Naive B cell (primary cell): ENCODE measurements at places on chromosomes 6 and 20.

DNA sequence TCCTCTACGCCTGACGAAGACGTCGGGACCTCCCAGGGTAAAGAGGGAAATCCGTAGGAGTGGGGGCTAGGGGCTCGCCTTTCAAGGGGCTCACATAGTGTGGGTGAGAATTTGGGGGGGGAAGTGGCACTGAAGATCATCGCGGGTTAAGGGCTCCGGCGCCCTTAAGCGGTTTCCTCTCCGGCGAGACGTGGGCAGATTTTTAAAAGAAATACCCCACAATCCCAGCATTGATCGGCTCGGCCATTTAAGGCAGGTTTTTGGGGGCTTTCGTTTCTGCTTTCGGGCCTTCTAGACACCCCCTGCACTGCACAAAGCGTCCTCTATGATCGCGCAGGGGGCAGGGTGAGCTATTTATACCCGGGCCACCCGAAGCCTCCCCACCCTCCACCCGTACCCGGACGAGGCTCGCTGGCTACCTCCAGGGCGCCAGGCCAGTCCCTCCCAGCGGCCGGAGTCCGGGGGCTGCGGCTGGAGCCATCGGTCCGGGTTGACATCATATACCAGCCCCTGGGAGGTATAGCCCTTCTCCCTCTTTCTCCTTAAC is 1.2 kb downstream of the NKX2-2 start:
- DNase-seq = no peak

DNA sequence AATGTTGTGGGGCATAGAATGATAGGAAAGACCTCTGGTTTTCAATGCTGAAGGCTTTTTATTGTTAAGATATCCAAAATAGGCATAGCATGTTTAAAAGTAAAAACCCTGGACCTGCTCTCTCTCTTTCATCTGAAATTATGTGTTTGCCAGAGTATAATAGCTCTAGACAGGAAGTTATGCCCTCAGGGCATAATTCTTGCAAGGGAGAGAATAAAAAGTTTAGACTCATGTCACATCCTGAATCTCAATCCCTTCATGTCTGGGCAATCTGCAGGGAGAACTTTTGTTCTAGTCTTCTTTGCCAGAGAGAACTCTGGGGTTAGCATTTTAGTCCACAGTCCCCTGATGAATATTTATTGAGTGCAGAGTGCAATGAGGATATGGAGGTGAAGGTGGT is 297.3 kb upstream of the FLRT3 start:
- no peak for DNase-seq

GRCh38 chr6:37177077-37177934 is 7.4 kb downstream of the PIM1 start:
- DNase-seq = peak; percentile 84

DNA sequence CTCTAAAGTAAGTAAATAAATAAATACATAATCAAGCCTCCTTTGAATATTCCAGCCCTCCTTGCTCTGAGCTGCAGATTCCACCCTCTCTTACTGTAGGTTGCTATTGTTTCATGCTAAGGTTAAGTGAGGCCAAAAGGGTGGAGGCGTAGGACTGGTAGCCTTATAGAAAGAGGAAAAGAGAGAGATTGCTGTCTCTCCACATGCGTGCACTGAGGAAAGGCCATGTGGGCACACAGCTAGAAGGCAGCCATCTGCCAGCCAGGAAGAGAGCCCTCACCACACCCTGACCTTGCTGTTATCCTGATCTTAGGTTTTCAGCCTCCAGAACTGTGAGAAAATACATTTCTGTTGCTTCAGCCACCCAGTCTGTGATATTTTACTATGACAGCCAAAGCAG is 87.4 kb upstream of the SHLD1 start:
- DNase-seq = no peak

GRCh38 chr6:168193816-168194721 is 115.1 kb upstream of the FRMD1 start:
- DNase-seq = no peak

GRCh38 chr6:36592221-36592655 is 1.9 kb upstream of the SRSF3 start:
- peak; percentile 25 for DNase-seq

- no peak for DNase-seq
Observed at GRCh38 chr6:151414641-151415260, 23.4 kb upstream of the ZBTB2 start.

DNA sequence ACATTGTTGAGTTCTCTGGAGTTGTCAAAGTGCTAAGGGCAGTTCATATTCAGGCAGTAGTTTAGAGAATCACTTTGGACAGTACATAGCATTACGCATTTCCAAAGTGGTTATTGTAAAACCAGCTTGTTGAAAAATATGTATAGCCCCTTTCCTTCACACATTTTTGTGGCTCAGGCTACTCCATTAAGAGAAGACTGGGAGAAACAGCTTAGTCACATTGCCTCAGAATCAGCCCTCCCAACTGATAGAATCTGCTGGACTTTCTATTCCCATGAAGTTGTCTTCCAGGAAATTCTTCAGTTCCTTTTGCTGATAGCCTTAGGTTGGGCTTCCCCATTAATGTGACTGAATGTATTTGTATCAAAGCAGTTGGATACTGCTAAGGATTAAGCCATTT is 39.5 kb upstream of the HDGFL1 start:
- no peak for DNase-seq

DNA sequence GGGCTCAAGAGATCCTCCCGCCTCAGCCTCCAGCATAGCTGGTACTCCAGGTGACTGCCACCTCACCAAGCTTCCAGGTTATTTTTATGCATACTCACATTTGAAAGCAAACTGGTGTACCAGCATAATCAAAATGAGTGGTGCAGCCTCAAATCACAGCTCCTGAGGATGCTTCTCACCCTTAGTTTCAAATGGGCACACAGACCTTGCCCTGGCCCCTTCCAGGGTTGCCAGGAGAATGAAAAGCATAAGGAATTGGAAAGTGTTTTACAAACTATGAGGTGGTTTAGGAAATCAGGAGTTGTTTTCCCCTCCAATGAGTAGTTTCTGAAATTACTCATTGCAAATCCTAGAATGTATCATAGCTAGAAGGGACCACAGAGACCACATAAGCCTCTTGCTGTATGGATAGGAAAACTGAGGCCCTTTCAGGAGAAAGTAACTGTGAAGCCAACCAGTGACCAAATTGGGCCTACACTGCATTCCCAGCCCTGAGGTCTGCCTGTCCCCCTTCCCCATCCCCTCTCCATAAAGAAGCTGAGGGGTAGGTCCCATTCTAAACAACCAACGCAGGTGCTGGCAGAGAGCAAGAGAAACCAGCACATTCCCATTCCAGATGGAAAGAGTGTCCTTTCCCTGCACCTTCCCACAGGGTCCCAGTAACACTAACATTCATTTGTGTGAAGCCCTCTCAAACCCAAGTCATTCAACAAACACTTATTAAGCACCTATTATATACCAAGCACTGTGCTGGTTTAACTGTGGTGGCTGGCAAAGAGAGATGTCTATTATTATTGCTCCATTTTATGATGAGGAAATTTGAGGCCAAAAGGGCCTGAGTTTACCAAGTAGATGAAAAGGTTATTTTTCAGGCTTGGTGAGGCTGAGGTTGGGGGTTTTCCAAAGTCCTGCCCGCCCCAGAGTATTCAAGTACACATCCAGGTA is 2.1 kb upstream of the E2F1 start:
- DNase-seq = no peak

- DNase-seq = no peak
Observed at GRCh38 chr20:52180180-52180840, 11.3 kb downstream of the ZFP64 start.

DNA sequence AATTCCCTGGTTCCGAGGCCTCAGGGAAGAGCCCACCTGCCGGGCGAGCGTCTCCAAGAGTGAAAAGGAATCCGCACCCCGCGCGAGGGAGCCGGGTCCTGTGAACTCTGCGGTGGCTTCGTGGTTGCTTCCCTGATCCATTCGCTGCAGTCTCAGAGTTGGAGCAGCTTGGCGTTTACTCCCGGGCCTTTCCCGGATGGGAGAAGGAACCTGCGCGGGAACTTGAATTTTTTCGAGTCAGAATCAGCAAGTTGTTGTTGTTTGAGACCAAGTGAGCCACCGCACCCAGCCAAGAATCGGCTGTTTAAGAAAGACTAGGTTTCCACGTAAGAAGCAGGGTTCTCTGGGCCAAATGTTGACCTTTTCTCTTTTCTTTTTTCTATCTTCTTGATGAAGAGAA is 12.9 kb downstream of the PRSS16 start:
- DNase-seq = no peak

DNA sequence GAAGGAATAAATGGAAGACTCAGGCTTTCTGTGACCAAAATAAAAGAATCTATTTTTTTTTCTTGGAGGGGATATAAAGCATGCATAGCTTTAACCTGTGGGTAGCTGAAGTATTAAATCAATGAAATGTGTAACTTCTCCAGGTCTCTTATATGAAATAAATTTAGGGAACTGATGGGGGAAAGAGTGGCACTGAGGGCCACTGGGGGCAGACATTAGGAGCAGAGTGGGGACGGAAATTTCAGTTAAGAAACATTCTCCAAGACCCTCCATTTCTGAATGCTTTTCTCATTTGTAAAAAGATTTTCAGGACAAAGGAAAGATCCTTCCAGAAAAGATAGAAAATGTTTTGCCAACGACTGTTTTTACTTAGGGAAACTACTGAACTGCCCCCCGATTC is 131.0 kb downstream of the GPX5 start:
- no peak for DNase-seq

DNA sequence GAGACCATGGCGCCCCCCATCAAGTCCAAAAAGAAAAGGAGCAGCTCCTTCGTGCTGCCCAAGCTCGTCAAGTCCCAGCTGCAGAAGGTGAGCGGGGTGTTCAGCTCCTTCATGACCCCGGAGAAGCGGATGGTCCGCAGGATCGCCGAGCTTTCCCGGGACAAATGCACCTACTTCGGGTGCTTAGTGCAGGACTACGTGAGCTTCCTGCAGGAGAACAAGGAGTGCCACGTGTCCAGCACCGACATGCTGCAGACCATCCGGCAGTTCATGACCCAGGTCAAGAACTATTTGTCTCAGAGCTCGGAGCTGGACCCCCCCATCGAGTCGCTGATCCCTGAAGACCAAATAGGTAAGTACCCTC is 41.7 kb upstream of the NAA20 start:
- no peak for DNase-seq

GRCh38 chr6:3697609-3698008 is 53.9 kb downstream of the PXDC1 start:
- no peak for DNase-seq

DNA sequence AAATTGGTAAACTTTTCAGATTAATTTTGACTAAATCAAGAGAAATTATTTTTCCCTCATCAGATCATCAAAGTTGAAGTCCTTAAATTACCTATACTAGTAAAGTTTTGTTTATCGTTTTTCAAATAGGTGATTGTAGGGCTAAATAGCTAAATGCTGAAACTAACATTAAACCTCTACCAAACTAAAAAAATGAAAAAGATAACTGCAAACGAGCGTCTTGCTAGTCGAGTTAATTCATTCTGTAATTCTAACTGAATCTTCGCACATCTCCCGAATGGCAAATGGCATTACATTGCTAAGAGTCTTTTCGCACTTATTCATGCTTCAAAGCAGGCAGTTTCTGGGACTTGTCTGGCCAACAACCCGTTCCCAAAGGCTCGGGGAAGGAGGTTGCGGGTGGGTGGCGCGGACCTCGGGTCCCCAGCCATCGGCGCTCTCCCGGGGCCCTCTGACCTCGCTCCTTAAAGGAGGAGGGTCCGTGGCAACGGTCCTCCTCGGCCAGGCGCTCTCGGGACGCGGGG is 43.8 kb downstream of the POPDC3 start:
- DNase-seq = no peak

DNA sequence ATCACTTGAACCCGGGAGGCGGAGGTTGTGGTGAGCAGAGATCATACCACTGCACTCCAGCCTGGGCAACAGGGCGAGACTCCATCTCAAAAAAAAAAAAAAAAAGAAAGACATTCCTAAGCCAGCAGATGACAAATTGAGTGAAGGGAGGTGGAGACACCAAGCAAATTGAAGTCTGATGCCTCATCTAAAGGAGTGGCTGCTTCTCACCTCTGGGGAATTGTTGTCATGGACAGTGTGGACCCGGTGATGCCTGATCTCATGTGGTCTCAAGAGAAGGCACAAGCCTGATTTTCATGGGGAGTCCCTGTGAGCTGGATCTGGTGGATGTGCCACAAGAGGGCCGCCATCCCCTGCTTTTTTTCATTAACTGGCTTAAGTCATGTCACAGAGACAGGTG is 272.0 kb downstream of the ZNF217 start:
- no peak for DNase-seq

- DNase-seq = no peak
Observed at GRCh38 chr20:1427457-1428054, 34.7 kb upstream of the FKBP1A start.

GRCh38 chr6:168746013-168746412 is 305.0 kb downstream of the SMOC2 start:
- DNase-seq = no peak

DNA sequence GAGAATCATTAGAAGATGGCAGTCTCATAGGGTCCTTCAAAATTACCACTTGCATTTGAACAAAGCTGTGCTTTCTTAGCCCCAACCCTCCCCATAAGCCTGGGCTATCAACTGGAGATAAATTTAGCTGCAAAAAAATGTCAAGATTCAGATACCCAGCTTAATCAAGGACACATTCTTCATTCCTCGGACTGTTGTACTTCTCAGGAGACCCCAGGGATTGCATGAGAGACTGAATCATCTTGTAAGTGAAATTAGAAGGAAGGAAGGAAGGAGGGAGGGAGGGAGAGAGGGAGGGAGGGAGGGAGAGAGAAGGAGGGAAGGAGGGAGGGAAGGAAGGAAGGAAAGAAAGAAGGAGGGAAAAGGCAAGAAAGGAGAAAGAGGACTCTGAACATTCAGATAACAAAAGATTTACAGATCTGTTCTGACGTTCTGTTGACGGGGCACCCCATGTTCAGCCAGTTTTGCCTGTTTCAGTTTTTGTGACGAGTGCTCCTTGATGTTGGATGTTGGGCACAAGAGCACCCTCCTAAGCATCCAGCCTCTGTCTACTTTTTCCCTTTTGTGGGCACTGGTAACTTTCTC is 498.7 kb downstream of the PREX1 start:
- no peak for DNase-seq

GRCh38 chr6:97440590-97441176 is 157.7 kb upstream of the MMS22L start:
- no peak for DNase-seq

- DNase-seq = no peak
Observed at GRCh38 chr6:6900569-6901204, 207.1 kb upstream of the RREB1 start.

GRCh38 chr6:127510876-127511275 is 8.3 kb downstream of the MTCL3 start:
- DNase-seq = no peak
